ENCODE measurements at places on chromosomes 11 and 22. TPM values are rescaled to one million over a fixed set of nuclear protein-coding genes. Genes with fewer than 3 reads are reported as not detected.
A peak's percentile ranks its signal among the peaks of the same experiment; 100 is the strongest.

Gene DENND6B
- 3.2 TPM for total RNA-seq

Gene MICALL1
- total RNA-seq, result 20.4 TPM

Gene ABCC8
- total RNA-seq, result 0.27 TPM

DNA sequence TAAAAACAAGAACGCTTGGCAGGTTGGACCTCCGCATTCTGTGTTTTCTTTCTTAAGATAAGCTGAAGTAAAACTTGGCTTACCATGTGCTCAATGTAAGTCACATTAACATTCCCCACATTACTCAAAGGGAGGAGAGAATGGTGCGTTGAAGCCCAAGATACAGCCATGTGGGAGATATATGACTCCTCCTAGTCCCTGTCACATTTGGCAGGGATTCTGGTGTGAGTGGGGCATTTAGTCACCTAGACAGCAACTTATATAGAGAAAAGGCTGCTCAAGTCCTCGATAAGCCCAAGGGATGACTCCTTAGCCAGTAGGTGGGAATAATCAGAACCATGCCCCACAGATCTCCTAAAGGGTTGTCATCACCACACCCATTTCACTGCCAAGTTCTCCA is 4.6 kb downstream of the PRSS23 start:
- DNase-seq, result no peak
- peaks cover 13% of the 10 kb centered on the region for H3K27me3 ChIP-seq
- H3K36me3 ChIP-seq, result no peaks in the 10 kb centered on the region
- H3K4me1 ChIP-seq, result no peaks in the 10 kb centered on the region

DNA sequence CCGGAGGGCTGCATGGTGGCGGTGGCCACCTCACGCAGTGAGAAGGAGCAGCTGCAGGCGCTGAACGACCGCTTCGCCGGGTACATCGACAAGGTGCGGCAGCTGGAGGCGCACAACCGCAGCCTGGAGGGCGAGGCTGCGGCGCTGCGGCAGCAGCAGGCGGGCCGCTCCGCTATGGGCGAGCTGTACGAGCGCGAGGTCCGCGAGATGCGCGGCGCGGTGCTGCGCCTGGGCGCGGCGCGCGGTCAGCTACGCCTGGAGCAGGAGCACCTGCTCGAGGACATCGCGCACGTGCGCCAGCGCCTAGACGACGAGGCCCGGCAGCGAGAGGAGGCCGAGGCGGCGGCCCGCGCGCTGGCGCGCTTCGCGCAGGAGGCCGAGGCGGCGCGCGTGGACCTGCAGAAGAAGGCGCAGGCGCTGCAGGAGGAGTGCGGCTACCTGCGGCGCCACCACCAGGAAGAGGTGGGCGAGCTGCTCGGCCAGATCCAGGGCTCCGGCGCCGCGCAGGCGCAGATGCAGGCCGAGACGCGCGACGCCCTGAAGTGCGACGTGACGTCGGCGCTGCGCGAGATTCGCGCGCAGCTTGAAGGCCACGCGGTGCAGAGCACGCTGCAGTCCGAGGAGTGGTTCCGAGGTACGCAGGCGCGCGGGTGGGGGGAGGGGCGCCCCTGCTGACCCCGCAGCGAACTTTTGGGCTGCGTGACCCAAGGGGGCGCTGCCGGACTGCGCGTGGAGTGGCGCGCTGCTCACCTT is 670 bp downstream of the NEFH start:
- H3K4me1 ChIP-seq, result peaks cover 48% of the 10 kb centered on the region
- peak; percentile 78 for DNase-seq
- H3K4me3 ChIP-seq, result peak overlapping the region; percentile 48
- peaks cover 22% of the 10 kb centered on the region for H3K36me3 ChIP-seq
- H3K27ac ChIP-seq, result peak overlapping the region; percentile 68

- no peak overlapping the region for H3K4me3 ChIP-seq
- H3K27ac ChIP-seq, result no peak overlapping the region
- no peaks in the 10 kb centered on the region for H3K27me3 ChIP-seq
- no peaks in the 10 kb centered on the region for H3K36me3 ChIP-seq
These were observed 12.4 kb upstream of the HTATIP2 start for GRCh38 chr11:20351136-20351535.

GRCh38 chr11:31240340-31240904 is 129.1 kb downstream of the DCDC1 start:
- no peak overlapping the region for H3K4me3 ChIP-seq
- H3K4me1 ChIP-seq, result no peaks in the 10 kb centered on the region
- H3K27ac ChIP-seq, result no peak overlapping the region
- H3K36me3 ChIP-seq, result no peaks in the 10 kb centered on the region
- no peaks in the 10 kb centered on the region for H3K27me3 ChIP-seq
- DNase-seq, result peak; percentile 24

GRCh38 chr22:30485362-30485988 is 13.7 kb upstream of the SEC14L3 start:
- H3K27me3 ChIP-seq, result no peaks in the 10 kb centered on the region
- no peak overlapping the region for H3K4me3 ChIP-seq
- peak; percentile 90 for DNase-seq
- H3K36me3 ChIP-seq, result no peaks in the 10 kb centered on the region
- H3K27ac ChIP-seq, result no peak overlapping the region
